ENCODE measurements at places on chromosomes 2 and 18.

GRCh38 chr2:30705711-30706533 lies 101.3 kb downstream of the CAPN13 start:
- DNase-seq, result no peak

DNA sequence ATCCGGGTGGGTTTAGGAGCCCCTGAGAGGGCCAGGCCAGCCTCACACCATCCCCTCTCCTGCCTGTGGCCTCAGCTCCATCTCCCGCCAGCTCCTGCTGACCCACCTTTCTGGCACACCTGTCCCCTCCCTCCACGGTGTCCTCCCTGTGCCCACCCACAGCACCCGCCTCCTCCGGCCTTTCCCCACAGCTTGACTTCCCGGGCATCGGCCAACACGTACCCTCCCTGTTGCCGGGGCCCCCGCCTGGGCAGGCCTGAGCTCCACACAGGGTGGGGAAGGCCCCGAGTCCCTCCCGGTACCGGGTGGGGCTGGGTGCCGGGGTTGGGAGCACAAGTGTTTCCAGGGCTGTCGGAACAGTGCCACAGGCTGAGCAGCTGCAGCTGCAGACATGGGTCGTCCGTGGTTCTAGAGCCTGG lies 6.5 kb downstream of the GPC1 start:
- DNase-seq, result no peak

GRCh38 chr2:18784245-18784644 lies 194.9 kb upstream of the NT5C1B start:
- DNase-seq, result no peak

DNA sequence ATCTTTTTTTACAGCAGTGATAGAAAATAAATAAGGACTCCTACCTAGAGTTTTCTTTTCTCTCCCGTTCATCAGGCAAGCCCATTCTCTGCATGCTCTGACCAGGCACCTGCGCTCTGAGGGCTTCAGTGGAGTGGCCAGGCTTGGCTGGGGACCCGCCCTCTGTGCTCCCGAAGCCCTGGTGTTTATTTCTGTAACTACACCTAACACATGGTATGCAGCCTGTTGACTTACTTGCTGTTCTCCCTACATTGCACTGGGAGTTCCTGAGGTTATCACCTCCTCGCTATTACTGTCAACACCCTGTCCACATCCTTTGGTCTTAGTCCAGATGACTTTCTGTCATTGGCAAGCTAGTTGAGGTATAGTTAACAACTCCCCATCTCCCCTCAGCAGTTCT lies 317.7 kb downstream of the LPIN1 start:
- no peak for DNase-seq

DNA sequence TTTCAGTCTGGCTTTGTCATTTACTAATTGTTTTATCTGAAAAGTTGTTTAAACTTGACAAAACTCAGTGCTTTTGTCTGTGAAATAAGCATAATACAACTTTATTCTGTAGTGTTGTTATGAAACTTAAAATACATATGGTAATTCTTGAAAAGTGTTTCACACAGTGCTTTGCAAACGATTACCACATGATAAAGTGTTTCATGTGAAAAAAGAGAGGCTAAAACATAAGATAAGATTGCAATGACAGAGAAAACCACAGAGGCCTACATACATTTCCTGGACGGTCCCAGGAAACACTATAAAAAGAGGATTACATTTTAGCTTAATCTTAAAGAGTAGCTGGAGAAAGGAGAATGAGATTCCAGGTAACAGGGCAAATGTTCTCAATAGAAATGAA lies 1934.6 kb upstream of the LRRTM1 start:
- no peak for DNase-seq

DNA sequence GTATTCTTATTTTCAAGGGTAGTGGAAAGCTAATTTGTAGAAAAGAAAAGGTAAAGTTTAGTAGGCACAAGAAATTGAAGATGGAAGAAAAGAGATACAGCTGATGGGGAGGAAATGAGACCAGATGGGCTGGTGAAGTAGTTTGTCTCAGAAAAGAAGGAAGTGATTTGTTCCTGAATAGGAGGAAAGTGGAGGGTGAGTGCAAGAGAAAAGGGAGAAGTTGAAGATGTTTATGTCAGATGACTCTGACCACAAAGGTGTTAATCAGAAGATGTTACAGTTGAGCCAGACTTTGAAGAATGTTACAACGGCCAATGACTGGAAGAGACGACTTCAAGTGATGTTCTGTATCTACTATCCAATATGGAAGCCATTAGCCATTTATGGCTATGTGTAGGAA lies 21.2 kb downstream of the ZSCAN30 start:
- DNase-seq, result no peak

All from activated naive CD8-positive, alpha-beta T cell treated with anti-CD3 and anti-CD28 coated beads for 36 hours (primary cell).